NCI-H748 treated with DMSO at 0.1 percent for 48 hours (cell line): ENCODE measurements at places on chromosomes 3 and 15.

DNA sequence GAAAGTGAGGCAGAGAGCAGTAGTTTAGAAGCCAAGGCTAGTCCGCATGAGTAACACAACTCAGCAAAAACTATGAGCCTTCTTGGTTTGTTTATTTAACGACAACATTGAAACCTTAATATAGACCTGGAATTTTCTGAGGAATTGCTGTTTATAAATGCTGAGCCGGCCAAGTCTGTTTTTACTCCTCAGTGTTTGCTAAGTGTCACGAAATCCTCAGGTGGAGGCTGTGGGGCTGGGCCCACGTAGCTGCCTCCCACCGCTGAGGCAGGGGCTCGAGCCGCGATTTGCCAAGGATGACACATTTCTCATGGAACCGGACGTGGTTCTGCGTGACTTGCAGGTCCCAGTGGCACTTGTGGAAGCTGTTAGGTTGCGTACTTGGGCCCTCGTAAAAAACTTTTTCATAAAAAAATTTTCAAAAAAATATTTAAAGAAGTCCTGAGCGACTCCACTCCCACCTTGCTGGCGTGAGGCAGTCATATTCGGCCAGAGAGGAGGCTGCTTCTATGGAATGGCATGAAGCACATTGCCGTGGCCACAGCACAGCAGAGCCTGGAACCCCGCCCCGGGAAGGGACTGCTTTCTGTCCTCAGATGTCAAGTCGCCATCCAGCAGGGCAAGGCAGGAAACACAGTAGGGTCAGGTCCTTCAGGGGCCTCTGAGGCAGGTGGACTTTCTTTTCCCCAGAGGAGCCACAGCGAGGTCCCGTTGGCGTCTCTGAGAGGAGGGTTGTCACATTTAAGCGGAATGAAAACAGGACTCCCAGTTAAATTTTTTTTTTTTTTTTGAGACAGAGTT, 64.8 kb upstream of the PCSK6 start:
- DNase-seq = no peak

DNA sequence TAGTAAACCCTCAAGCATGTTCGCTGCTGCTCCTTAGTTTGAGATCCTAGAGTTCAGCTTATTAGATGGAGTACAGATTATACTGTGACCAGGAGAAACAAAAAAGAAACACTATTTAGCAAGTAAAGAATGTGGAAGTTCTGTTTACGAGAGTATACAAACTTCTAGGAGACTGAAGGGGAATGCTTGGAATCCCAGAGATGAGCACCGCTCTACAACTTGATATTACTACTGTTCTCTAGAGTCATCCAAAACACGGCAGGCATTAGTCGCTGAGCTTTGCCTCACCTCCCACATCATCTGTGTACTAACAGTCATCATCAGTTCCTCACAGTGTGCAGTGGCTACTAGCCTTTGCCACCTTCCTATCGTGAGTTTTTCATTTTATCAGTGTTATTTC, 121.4 kb upstream of the CHRM5 start:
- DNase-seq = no peak

- DNase-seq = no peak
Measured at GRCh38 chr3:17882981-17883380, 140.6 kb upstream of the TBC1D5 start.

DNA sequence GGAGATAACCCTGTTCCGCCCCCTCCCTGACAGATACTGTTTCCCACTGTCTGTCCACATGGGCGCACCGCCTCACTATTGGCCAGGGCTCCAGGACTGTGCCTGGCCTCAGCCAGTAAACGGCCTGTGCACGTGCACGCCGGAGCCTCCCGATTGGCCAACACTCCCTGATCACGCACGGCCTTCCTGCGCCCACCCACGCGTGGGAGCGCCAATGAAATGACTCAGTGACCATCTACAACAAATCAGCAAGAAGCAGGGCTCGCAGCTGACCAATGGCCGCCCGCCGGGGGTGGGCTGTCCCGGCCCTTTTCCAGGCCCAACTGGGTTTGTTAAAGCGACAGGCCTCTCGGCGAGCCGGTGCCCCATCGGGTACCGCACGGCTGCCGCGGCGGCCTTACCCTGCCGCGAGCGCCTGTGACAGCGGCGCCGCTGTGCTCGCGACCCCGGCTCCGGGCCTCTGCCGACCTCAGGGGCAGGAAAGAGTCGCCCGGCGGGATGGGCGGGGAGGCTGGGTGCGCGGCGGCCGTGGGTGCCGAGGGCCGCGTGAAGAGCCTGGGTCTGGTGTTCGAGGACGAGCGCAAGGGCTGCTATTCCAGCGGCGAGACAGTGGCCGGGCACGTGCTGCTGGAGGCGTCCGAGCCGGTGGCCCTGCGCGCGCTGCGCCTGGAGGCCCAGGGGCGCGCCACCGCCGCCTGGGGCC, at the start of gene ARRDC4:
Gene ARRDC4 (plus strand): TSS at position 340 of the 703 bp plus-strand sequence. CDS start 159 bp downstream, at position 499.
- peak; percentile 92 for DNase-seq

DNA sequence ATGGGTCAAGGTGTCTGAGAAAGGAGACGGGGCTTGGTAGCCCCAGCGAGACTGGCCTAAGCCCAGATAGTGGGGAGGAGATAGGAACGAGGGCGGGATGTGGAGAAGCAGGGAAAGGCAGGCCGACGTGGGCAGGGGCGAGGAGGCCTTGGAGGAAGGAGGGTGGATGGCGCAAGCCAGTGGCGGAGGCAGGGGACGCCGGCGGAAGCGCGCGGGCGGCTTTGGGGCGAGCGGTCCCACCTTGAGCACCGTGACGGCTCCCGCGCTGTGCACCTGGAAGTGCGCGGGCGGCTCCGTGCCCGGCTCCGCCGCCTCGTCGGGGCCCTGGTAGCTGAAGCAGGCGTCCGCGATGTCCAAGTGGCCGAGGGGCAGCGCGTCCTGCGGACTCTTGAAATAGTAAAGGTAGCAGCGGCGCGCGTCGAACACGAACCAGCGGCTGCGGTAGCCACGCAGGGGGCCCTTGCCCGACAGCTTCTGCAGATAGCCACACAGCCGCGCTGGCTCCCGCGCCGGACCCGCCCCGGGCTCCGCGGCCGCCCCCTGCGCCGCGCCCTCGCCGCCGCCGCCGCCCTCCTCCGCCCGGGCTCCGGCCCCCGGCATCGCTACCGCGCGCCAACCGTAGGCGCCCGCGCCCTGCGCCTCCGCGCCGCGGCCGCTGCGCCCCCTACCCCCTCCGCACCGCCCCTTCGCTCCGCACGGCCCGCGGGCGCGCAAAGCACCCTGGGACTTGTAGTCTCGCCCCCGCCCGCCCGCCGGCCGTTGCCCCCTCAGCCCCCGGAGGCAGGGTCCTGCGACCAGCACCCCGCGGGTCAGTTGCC, at the start of gene TBC1D2B:
Gene TBC1D2B (minus strand): TSS at position 659 of the 818 bp plus-strand sequence. CDS start 59 bp downstream, at position 600.
- peak; percentile 1 for DNase-seq

DNA sequence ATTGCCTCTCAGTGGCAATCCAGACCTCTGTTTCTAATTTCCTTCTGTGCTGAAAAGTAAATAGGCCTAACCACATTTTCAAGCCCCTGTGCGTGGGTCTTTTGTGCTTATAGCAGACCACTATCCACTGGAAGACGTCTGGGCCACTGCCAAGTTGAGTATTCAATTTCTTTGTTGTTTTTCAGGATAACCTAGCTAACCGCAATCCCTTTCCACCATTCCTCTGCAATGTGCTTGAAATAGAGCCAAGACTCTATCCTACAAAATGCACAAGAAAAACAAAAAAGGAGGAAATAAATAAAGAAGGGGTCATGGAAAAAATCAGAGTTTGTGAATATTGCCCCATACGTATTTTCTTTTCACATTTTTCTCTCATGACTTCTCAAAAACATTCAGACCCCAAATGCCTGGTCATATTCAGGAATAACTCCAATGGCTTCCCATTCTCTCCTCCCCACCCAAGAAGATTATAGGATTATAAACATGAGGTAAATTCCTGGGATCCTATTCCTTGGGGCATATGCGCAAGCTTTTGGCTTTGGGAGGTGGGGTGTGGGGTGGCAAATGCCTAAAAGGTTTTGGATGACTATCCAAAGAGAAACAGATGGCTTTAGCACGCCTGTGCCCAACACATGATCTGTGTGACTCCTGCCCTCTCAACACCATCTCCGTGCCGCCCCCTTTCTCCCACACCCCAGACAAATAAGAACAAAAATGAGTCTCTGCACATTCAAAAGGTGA, 217.9 kb upstream of the THBS1 start:
- no peak for DNase-seq

- no peak for DNase-seq
Measured at GRCh38 chr3:194250098-194251002, 100.8 kb downstream of the CPN2 start.

- DNase-seq = peak; percentile 1
Measured at GRCh38 chr3:182794455-182795388, 1.4 kb downstream of the ATP11B start.

- DNase-seq = no peak
Measured at GRCh38 chr3:39971559-39972031, 162.2 kb downstream of the MYRIP start.

DNA sequence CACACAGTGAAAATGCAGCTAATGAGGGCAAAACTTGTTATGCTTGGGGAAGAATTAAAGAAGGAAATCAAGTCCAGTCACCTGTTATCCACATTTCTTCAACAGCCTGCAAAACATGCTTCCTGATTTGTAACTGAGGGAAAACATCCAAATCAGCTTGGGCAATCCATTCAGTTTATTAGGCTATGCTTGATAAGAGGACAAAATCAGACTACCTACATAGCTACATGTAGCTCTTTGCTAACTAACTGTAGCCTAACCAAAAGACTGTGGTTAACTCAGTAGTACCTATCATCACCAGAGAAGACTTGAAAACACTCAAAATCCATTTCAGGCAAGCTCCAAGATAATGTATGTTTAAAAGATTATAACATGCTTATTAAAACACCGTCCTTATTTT, 436.4 kb downstream of the SHQ1 start:
- DNase-seq = no peak

GRCh38 chr3:178060407-178060806, 475.8 kb upstream of the KCNMB2 start:
- no peak for DNase-seq

GRCh38 chr3:39210078-39210477, 17.7 kb upstream of the XIRP1 start:
- no peak for DNase-seq

DNA sequence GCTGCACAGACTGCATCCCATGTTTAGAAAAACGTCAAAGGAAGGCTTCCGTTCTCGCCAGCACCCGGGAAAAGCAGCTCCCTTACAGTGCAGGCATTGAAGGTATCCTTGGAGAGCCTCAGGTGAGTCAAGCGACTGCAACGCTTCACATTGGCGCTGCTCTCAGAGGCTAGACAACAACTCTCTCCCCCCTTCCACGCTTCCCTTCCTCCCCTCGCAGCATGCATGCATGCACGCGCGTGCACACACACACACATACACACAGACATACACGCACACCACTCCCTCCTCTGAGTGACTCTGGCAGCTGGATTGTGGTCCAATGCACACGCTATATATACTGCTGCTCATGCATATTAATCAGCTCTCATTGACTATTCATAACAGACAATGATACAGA, 191.1 kb downstream of the PDZRN3 start:
- no peak for DNase-seq

DNA sequence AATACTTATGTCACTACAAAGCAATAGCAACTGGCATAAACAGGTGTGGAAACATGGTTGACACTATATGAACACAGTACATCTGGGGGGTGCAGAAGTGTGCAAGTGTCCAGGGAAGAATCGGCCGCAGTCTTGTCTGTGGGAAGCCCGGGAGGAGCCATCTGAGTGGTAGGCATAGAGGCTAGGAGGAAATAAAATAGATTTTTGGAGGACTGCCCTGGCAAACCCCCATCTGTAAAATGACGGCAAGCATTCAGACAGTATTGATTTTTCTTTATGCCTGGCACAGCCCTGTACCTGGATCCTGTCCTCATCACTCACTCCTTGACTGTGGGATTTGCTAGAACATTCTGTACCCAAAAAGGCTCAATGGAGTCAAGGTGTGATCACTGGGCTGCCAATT, 31.3 kb downstream of the THSD4 start:
- no peak for DNase-seq

DNA sequence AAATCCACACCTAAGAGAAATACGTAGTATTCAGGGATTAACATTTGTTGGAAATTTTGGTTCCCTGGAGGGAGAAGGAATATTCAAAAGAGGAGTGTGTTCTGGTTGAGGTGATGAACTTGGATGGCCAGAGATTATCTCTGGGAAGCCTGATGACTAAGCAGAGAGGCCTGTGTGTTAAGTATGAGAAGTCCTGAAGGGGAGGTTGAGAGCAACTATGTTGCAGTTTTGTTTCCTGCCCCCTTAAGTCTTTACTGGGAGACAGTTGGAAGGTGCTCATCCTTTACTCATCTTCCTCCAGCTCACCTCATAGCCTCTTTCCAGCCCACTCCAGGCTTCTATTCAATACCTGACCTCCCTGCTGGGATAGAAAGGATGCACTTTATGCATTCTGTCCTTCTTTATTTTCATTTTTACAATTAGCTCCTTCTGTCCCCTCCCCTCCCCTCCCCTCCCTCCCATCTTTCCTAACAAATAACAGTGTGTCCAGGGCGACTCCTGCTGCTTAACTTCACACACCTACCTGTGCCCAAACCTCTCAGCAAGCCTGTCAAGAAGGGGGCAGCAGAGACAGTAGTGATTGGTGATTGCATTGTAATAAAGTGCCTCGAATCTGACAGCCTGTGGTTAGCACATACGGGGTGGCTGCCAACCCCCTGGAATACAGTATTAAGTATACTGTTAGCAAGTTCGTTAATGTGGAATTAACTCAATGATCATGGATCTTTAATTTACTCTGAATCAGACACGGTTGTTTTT, 11.9 kb downstream of the RAP2B start:
- no peak for DNase-seq

GRCh38 chr3:111610189-111610588, 15.0 kb upstream of the ZBED2 start:
- DNase-seq = no peak

GRCh38 chr3:35594739-35595138, 44.6 kb upstream of the ARPP21 start:
- DNase-seq = no peak

DNA sequence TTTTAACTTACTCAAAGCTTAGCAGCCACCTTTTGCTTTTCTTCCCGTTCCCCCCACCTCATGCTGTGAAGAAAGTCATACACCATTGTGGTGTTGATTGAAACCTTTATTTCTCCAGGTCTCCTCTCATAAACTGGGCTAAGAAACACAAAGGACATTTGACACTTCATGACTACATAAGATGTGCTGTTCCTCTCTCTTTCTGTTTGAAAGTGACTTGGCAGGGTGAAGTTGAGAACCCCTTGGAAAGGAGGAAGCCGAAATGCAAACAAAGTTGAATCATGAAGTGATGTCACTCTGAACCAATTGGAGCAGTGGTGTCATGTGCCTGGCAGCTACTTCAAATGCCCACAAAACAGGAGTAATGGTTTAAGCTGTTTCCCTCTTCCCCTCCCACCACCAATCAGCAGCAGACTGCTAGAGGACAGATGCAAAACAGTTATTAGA, 174.7 kb downstream of the IGF1R start:
- no peak for DNase-seq

- DNase-seq = no peak
Measured at GRCh38 chr15:77901251-77901881, 176.1 kb downstream of the TBC1D2B start.
